ENCODE measurements at places on chromosomes 3 and 15.
A peak's percentile ranks its signal among the peaks of the same experiment; 100 is the strongest.

DNA sequence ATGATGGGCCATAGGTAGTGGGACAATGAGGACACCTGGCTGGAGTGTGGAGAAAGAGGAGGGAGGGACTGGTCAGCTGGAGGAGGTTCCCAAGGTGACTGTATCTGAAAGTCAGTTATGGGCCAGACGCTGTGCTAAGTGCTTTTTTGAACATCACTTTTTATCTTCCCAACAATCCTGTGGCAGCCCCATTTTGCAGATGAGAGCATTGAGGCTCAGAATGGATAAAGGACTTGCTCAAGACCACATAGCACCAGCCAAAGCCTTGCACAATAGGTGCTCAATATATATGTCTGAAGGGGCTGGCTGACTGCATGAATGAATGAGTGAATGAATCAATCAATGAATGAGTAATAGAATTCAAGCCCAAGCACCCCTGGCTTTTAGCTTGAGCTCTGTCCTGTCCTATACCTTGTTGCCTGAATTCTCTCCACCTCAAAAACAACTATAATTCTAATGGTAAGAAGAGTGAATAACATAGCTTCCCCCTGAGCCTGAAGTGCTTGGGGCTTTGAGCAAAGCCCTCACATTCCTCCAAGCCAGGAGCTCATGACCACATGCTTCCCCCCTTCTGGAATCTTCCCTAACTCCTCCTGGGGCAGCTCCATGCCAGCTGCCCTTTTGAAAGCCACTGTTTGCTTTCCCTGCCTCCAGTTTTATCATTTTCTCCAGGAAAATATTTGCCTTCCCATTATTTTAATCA lies 150.9 kb downstream of the RPLP1 start:
- no peak for DNase-seq

GRCh38 chr3:97430601-97431000 lies 334.0 kb upstream of the ARL6 start:
- no peak for DNase-seq

- no peak for DNase-seq
These were observed 16.1 kb upstream of the TMEM115 start for GRCh38 chr3:50375258-50375931.

DNA sequence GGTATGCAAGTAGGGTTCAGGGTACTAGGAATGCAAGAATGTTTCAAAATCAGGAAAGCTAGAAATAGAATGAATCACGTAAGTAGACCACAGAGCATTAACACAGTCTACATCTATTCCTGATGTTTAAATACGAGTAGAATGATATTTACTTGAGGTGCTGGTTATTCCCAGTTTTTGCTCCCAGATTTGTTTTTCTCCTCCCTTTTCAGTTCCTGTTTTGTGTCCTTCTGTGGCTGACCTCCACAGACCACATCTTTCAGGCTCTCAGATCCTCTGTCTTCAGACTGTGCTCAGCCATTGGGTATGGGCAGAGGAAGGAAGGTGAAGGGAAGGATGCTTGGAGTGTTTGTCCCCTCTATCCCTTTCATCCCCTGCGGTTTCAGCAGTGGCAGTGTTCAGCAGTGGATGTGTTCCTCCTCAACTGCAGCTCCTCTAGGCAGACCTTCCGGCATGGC lies 276.6 kb downstream of the ZNF621 start:
- no peak for DNase-seq

DNA sequence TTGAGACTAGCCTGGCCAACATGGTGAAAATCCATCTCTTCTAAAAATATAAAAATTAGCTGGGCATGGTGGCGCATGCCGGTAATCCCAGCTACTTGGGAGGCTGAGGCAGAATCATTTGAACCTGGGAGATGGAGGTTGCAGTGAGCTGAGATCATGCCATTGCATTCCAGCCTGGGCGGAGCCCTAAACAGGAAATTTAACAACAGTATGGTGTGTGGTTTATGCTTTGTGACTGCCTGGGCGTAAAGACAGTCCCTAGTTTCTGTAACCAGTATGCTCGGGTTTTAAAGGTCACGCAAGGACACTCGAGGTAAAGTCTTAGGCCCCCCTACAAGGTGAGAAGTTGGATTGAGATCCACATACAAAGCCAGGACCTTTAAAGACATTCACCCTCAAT lies 43.3 kb downstream of the USP50 start:
- DNase-seq: no peak

GRCh38 chr3:122957707-122958689 lies 69.6 kb downstream of the SEMA5B start:
- DNase-seq: no peak

GRCh38 chr15:42163947-42164550 lies 7.6 kb upstream of the PLA2G4F start:
- no peak for DNase-seq

DNA sequence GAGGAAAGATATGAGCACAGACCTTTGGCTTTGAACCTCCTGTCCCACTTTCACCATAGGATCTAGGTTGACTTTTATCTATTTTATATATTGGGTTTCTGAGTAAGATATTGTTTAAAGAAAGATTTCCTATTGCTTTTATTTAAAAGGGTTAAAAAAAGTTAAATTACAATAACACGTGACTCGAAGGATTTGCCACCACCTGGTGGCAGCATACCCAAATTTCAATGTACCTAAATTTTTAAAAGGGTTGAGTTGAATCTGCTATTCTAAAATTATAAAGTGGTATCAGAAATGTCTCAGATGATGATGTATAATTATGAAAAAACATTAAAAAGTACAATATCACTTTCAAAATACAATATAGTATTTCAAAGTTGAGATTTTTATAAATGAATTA lies 368.4 kb downstream of the MECOM start:
- DNase-seq: no peak

GRCh38 chr3:142931222-142931621 lies 32.3 kb downstream of the PAQR9 start:
- no peak for DNase-seq

DNA sequence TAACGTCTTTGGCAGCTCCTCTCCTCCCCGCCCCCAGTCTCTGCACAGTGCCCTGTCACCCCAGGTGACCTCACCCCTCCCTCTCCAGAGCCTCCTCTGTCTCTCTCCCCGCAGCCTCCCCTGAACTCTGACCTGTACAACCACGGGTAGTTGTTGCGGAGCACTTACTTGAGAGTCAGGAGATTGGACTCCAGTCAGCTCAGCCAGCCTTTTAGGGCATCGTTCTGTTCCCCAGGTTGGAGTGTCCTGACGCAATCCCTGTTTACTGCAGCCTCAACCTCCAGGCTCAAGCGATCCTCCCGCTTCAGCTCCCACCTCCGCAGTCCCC lies 177.7 kb downstream of the UACA start:
- no peak for DNase-seq

DNA sequence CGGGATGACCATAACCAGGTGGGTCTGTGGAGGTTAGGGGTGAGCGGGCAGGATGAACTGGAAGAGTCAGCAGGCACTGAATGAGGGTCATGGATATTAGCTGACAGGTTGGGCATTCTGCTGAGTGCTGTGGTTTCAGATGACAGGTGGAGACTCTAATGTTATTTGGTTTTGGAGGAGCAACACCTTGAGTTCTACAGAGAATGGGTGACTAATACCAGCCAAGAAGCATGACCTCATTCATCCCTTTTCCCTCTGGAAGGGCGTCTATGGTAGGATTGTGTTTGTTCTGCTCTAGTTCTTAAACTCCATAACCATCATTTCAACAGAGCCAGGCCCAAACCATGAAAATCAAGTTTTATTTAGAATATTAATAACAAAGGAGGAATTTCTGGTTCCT lies 550.7 kb upstream of the LMCD1 start:
- no peak for DNase-seq

- DNase-seq: no peak
These were observed 153.7 kb downstream of the TIGIT start for GRCh38 chr3:114447545-114447944.

DNA sequence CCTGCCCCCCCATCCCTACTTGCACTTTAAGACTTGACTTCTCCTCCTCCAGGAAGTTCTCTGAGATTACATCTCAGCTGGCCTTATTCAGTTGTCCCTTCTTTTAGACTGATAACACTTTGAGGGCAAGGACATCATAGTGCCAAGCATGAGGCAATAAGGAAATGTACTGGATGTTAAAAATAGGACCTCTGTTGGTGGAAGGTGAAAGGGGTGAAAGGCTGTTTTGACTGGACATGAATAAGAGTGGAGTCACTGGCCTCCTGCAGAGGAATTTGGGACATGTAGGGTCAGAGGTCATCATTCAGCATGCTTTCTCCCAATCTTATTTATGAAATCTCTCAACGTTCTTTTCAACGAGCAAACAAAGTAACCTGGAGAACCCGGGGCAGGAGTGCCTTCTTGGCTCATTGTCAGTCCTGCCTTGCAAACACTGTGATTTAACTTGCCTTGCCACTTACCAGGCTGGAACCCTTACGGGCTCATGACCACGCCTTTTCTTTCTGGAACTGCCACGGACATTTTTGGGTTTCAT lies 38.6 kb downstream of the TRIM71 start:
- no peak for DNase-seq

- DNase-seq: no peak
These were observed 73.4 kb downstream of the SERPINI1 start for GRCh38 chr3:167808910-167809309.

DNA sequence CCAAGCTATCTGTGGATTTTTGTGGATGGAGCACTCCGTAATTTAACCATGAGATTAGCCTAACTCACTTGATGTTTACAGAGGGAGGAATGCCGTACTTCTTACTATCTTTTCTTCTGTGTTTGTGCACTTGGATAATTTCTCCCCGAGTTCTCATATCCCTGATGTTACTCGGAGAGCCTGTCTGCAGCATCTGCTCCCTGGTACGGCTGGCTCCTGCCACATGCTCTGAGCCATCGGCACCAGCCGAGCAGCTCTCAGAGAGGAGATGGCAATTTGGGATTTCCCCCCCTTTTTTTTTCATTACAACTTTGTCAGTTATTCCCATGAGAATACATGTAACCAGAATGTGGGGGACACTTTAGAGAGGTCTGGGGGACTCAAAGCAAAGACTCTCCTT lies 155.0 kb downstream of the MCTP2 start:
- no peak for DNase-seq

- DNase-seq: peak; percentile 61
These were observed 225.6 kb upstream of the ROPN1 start for GRCh38 chr3:124217542-124217941.

DNA sequence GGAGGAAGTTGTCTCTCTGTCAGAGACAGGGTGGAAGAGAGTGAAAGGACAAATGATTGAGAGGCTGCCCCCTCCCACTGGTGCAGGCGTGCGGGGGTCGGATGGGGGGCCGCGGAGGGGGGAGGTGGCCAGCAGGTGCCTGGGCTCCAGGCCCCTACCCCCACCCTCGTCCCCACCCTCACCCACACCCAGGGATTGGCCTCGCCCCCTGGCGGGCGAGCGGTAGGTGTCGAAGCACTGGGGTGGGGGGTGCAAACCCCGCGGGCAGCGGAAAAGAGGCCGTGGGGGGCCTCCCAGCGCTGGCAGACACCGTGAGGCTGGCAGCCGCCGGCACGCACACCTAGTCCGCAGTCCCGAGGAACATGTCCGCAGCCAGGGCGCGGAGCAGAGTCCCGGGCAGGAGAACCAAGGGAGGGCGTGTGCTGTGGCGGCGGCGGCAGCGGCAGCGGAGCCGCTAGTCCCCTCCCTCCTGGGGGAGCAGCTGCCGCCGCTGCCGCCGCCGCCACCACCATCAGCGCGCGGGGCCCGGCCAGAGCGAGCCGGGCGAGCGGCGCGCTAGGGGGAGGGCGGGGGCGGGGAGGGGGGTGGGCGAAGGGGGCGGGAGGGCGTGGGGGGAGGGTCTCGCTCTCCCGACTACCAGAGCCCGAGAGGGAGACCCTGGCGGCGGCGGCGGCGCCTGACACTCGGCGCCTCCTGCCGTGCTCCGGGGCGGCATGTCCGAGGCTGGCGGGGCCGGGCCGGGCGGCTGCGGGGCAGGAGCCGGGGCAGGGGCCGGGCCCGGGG lies at the start of gene KAT2B:
TSS of gene KAT2B (plus strand) at position 682 of the 783 bp plus-strand sequence. CDS start at position 714, 32 bp downstream.
- peak; percentile 69 for DNase-seq

- peak; percentile 30 for DNase-seq
These were observed 482.5 kb downstream of the FOXP1 start for GRCh38 chr3:71101014-71101413.

DNA sequence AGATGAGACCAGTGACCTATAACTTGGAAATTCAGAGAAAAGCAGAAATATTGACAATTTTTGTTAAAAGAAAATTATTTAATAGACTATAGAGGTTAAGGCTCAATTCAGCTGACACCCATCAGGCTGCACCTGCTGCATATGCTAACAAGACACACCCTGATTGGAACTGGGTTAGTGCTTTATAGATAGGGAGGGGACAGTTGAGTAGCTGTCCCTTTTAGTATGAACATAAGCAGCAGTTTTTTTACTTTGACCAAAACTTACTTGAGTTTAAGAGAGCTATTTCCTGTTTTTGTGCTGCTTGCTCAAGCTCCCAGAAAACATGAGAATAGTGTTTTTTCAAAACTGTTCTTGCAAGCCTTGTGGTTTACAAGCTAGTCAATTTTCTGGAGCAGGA lies 292.6 kb downstream of the LRRC3B start:
- no peak for DNase-seq

GRCh38 chr15:68106656-68107055 lies 52.5 kb downstream of the PIAS1 start:
- DNase-seq: peak; percentile 47

DNA sequence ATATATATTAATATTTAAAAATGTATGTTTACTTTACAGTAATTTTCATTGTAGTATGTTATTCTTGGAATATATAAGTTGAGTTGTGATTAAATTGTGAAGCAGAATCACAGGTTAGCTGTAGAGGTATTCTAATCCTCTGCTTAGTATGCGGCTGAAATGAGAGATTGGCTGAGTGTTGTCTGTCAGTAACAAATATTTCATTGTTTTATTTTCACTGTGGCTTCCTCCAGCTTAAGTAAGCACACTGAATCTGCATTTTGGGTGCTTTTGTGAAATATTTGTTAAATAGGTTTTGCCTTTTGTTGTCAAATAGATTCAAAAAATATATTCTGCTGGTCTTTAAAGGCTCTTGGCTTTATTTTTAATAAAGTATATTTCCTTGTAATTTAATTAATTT lies 357.5 kb downstream of the CADM2 start:
- no peak for DNase-seq

DNA sequence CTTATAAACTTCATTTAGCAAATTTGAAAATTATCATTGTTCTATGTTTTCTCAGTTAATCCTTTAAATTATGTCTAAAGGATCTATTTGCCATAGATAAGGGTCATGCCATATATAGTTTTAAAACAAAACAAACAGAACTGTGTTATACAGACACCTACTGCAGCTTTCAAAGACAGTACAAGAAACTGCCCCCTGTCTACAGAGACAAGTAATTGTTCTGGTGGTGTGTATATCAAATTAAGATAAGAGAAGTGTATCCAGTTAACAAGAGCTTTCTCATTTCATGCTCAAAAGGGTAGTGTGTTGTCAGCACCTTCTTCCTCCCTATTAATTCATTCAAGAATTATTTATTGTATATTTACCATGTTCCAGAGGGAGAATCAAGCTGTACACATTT lies 201.2 kb downstream of the FMN1 start:
- DNase-seq: no peak
